Heart right ventricle (tissue), 16 donors: ENCODE measurements at places on chromosomes 2 and 18. TPM values are rescaled to one million over a fixed set of nuclear protein-coding genes. Genes with fewer than 3 reads are reported as not detected.

DNA sequence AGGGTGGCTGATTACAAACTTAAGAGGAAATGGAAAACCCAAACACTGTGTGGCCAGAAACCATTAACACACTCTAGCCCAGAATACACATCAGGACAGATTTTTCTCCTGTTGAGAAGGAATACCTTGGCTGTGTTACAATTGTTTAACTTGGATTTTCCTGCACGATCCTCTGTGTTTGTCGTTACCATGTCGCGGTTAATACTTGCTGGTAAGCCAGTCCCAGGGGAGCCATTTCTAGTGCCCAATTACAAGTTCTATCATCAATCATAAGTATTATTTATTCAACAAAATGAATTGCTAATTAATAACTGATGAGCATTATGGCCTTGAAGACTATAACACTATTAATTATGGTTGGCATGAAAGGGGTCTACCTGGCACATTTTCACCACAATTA, 146.8 kb downstream of the LNPK start:
- no peak for DNase-seq
- H3K27me3 ChIP-seq: no peaks in the 10 kb centered on the region
- no peaks in the 10 kb centered on the region for H3K36me3 ChIP-seq
- no peak overlapping the region for H3K4me3 ChIP-seq
- peaks cover 11% of the 10 kb centered on the region for H3K4me1 ChIP-seq

Gene GALNT3
- 0.56 TPM for total RNA-seq

DNA sequence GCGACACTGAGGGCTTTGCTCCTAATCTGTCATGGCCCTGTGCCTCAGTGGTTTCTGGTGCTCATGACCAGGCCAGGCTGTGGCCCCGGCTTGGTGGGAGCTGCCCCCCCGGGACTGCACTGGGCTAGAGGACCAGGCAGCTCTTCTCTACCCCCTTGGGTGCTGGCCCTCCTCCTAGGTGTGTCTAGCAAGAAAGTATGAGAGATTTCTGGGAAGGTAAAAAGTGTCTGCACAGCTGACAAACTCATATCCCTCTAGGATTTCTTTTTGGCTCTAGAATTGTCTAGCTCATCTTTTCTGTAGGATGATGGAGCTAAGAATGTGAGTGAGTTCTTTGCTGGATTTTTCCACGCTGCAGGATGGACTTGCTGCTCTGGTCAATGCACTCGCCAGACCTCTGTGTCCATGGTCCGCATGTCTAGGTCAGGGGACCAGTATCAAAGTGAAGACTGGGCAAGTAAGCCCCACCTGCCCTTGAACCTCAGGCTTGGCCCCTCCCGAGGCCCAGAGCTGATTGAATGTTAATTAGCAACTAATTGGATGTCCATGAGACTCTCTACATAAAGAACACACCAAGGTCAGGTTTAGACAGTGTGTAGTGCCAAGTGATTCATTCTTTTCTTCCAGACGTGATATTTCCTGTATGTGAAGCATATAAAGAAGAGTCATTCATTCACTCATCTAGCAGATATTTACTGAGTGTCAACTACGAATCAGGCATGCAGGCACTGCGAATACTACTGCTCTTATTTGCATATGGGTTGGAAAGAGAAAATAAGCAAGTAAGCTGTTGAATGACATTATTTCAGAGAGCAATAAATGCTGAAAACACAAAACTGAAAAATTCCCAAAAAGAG, 15.6 kb upstream of the PSD4 start:
- H3K36me3 ChIP-seq: no peaks in the 10 kb centered on the region
- H3K4me3 ChIP-seq: peak overlapping the region; percentile 21
- DNase-seq: no peak
- H3K27ac ChIP-seq: no peak overlapping the region

DNA sequence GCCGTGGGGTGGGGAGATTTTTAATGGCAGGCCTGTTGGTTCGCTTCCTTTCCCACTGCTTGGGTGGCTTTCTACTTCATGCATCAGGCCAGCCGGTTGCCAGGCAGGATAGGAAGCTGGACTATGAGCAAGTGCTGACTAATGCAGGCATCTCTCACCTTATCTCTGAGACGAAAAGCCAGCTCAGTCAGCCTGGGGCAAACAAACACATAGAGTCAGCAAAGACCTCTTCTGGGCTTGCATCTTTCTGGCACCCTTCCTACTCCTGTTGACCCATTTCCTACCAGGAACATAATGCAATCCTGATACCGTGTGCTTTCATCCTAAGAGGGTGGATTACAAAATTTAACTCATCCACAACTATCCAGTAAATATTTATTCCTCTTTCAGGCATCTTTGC, 416.6 kb upstream of the MEX3C start:
- no peak overlapping the region for H3K27ac ChIP-seq
- DNase-seq: no peak
- H3K27me3 ChIP-seq: peaks cover 11% of the 10 kb centered on the region
- H3K4me3 ChIP-seq: no peak overlapping the region
- no peaks in the 10 kb centered on the region for H3K36me3 ChIP-seq
- no peaks in the 10 kb centered on the region for H3K4me1 ChIP-seq

- no peak for DNase-seq
- H3K27ac ChIP-seq: no peak overlapping the region
- H3K36me3 ChIP-seq: no peaks in the 10 kb centered on the region
Measured at GRCh38 chr2:92073036-92073814, 2798.0 kb upstream of the TEKT4 start.

- DNase-seq: peak; percentile 4
- no peak overlapping the region for H3K4me3 ChIP-seq
- peaks cover 22% of the 10 kb centered on the region for H3K4me1 ChIP-seq
- no peaks in the 10 kb centered on the region for H3K36me3 ChIP-seq
- H3K27me3 ChIP-seq: no peaks in the 10 kb centered on the region
- no peak overlapping the region for H3K27ac ChIP-seq
Measured at GRCh38 chr2:1704631-1705556, 39.4 kb downstream of the PXDN start.

Gene MC2R
- total RNA-seq: not detected

DNA sequence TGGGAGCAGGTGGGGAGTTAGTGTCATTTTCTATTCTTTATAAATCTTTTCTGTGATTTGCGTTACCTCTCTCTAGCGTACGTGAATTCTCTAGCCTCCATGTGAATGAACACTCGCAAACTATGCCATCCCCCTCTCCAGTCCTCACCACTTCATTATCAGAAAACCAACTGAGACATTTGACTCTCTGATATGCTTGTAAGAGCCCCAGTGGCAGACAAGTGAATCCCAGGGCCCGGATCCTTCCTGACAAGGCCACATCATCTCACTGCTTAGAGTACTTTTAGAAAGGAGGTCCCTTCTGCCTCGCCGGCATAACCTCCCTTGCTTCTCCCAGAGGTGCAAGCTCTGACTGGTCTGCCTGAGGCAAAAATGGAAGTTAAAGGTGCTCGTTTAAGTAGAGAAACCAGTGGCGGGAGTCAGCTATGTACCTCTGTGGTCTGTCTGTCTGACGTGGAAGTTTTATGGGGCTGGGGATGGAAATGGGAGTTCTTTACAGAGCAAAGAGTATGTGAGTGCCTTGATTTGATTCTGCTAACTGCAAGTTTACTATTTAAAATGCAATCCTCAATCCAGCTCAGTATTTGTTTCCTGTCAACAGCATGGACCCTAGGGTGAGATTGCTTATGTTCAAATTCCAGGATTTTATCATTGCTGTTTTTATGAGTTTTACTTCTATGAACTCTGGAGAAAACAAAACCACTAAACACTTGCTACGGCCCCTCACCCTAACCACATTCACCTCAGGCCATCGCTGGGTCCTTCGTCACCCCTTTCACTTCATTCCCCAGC, 114.9 kb upstream of the MSTN start:
- DNase-seq: no peak
- peaks cover 16% of the 10 kb centered on the region for H3K27me3 ChIP-seq
- no peak overlapping the region for H3K27ac ChIP-seq
- no peak overlapping the region for H3K4me3 ChIP-seq
- peaks cover 8% of the 10 kb centered on the region for H3K4me1 ChIP-seq

- DNase-seq: no peak
- no peaks in the 10 kb centered on the region for H3K36me3 ChIP-seq
- H3K27ac ChIP-seq: no peak overlapping the region
- H3K4me1 ChIP-seq: no peaks in the 10 kb centered on the region
Measured at GRCh38 chr18:37084912-37085311, 256.0 kb downstream of the KIAA1328 start.

Gene DUSP19
- total RNA-seq: 14.1 TPM

DNA sequence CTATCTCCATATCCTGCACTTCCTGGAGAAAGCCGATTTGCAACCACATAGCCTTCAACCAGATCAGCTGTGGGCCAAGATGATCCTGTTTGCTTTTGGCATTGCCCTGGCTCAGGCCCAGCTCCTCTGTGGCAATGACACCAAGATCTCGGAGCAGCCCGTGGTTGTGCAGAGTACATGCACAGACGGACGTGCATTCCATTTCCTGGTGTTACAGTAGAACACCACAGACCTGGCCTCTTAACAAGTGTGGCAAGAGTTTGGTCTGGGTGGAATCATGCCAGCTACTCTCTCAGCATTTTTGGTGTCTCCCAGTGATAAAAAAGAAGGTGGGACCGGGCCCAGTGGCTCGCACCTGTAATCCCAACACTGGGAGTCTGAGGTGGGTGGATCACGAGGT, 20.0 kb downstream of the MALT1 start:
- no peaks in the 10 kb centered on the region for H3K36me3 ChIP-seq
- no peak for DNase-seq
- no peak overlapping the region for H3K4me3 ChIP-seq
- peaks cover 20% of the 10 kb centered on the region for H3K4me1 ChIP-seq

GRCh38 chr18:55998071-55998522, 410.1 kb upstream of the TCF4 start:
- no peaks in the 10 kb centered on the region for H3K27me3 ChIP-seq
- DNase-seq: peak; percentile 6
- H3K4me3 ChIP-seq: no peak overlapping the region
- H3K4me1 ChIP-seq: peaks cover 20% of the 10 kb centered on the region

Gene GPAT2
- 3.3 TPM for total RNA-seq

- H3K4me1 ChIP-seq: no peaks in the 10 kb centered on the region
- H3K27me3 ChIP-seq: no peaks in the 10 kb centered on the region
- H3K27ac ChIP-seq: no peak overlapping the region
- no peak overlapping the region for H3K4me3 ChIP-seq
- H3K36me3 ChIP-seq: peaks cover 34% of the 10 kb centered on the region
Measured at GRCh38 chr2:42613281-42614064, 45.0 kb downstream of the MTA3 start.

DNA sequence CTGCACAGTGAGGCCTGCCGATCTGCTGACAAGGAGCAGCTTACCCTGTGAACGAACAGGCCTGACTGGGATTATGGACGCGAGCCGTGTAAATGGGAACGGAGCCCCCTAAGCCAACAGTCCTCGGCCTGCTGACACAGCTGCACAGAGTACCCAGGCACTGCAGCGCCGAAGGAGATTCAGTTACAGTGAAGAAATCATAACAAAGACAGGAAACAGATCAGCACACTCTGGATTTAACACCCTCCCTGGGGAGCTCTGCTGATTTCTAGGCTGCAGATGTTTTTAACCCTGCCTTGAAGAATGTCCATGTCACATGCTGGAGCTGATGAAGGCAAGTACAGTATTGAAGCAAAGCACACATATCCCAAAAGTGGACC, 43.4 kb downstream of the COLEC12 start:
- H3K4me3 ChIP-seq: peak overlapping the region; percentile 24
- no peaks in the 10 kb centered on the region for H3K27me3 ChIP-seq
- H3K27ac ChIP-seq: peak overlapping the region; percentile 81
- peaks cover 64% of the 10 kb centered on the region for H3K4me1 ChIP-seq
- peak; percentile 43 for DNase-seq

Gene REG3G
- not detected for total RNA-seq

Gene SNED1
- 4.0 TPM for total RNA-seq

DNA sequence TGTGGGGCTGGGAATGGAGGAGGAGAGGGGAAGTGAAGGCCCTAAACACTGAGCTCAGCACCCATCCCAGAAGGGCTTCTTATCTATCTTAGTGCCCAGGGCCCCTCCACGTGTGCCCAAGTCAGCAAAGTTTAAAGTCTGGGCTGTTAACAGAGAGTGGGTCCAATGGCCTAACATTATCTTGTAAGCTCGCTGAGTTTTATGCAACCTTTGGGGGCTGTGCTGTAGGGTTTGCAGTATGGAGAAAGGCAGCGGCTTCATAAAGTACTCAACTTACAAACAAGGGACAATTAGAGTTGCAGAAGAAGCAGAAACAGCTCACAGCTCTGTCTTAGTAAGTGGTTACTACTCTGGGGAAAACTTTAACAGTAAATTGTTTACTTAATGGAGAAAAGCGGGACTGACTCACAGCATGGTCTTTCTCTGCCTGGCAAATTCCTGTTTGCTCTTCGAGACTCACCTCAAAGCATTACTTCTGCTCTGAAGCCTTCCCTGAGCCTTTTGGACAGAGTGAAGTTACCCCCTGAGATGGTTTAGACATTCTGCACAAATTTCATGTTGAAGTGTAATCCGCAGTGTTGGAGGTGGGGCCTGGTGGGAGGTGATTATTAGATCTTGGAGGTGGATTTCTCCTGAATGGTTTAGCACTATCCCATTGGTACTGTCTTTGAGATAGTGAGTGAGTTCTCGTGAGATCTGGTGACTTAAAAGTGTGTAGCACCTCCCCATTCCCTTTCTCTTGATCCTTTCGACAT, 9.0 kb downstream of the ENOSF1 start:
- no peaks in the 10 kb centered on the region for H3K27me3 ChIP-seq
- no peak overlapping the region for H3K4me3 ChIP-seq
- DNase-seq: no peak

DNA sequence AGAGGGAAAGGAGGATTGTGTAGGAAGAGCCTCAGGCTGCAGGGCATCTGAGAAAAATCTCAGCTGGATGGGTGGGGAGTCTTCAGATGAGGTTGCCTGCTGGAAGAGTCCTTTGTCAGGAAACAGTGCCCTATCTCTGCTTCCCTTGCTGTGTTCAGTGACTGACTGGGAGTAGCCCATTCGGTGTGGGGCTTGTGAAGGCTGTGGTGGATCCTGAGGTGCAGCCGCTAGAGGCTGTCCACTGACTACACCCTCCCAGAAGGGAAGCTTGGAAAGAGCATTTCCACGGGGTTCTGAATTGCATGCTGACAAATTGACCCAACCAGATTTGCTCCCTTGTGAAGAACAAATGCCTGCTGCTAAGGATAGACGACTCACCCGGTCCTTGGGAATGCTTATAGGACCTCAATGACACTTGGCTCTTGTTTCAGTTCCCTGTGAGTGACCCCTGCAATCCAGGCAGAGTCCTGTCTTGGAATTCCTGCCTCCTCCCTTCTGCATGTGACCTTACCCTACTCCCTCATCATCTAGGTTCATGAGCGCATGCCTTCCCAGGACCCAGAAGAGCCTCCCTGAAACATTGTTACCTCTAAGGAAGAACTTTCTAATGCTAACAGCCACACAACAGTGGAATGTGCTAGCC, 109.7 kb upstream of the FAM136A start:
- H3K27ac ChIP-seq: no peak overlapping the region
- H3K4me1 ChIP-seq: no peaks in the 10 kb centered on the region
- no peaks in the 10 kb centered on the region for H3K27me3 ChIP-seq
- no peak overlapping the region for H3K4me3 ChIP-seq
